ENCODE measurements at places on chromosomes 5 and 9.

- no peak for DNase-seq
These were observed 341.7 kb upstream of the TYRP1 start for GRCh38 chr9:12351293-12352044.

DNA sequence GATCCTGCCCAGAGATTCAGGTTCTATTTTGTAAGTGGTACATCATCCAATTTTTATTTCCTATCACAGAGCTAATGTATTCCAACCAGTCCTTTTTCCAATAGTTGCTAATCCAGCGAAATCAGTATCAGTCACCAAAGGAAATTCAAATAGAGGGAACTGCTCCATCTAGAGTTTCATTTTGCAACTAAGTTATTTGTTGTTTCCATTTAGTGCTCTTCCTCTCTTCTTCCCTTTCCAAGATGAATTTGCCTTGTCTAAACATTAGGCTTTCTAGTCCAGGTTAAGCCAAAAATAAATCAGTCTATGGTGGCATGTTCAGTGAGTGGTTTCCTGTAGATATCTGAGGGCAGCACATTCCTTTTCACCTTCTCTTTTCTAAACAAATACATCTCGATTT lies 79.8 kb upstream of the SPATA31D4 start:
- DNase-seq = no peak

- DNase-seq = no peak
These were observed 34.3 kb downstream of the GPR107 start for GRCh38 chr9:130088051-130088450.

- DNase-seq = no peak
These were observed 74.7 kb upstream of the SPIN1 start for GRCh38 chr9:88313364-88314220.

DNA sequence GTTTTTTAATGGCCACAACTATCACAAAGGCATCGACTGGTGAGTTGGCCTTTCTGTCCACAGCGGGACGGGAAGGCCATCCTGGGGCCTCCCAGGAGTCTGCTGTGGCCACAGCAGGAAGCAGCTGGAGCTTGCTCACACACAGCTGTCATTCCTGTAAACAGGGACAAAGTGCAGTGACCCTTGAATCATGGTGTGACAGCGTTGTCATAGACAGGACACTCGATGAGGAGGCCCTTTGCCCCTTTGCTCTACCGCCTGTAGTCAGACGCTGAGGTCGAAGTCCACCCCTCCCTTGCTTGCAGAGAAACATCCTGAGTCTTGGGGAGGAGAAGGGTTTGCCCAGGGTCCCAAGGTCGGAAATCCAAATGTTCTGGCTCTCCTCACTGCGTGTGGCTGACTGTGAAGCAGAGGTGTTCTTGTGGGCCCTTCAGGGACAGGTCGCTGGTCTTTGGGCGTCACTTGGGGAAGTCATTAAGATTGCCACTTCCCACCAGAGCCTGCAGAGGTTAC lies 35.1 kb downstream of the NDST1 start:
- DNase-seq = no peak

- no peak for DNase-seq
These were observed 75.9 kb upstream of the RASGRF2 start for GRCh38 chr5:80884086-80884813.

DNA sequence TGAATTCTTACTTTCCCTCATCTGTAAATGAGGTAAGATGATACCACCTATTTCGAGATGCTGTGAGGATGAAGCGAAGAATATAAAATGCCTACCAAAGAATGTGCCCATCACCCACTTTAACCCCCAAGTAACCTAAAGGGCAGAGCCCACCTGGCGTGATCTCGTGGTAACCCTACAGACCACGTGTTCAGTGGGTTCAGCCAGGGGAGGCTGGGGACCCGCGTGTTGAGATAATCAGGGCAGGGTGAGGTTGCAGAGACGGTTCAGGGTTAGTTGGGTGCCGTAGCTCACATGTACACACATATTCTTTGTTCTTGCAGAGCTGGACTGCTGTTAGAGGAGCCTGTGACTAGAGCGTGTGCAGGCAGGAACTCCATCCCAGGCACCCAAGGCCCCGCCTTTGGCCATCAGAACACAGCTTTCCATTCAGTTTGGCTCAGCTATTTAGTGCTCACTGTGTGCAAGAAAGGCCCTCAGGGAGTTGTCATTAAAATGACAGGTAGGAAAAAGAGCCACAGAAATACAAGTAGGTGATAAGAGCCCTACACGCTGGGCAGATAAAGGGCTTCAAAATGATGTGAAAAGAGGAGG lies 56.5 kb upstream of the HAND1 start:
- no peak for DNase-seq

GRCh38 chr9:114497236-114497635 lies 8.0 kb downstream of the WHRN start:
- DNase-seq = no peak

DNA sequence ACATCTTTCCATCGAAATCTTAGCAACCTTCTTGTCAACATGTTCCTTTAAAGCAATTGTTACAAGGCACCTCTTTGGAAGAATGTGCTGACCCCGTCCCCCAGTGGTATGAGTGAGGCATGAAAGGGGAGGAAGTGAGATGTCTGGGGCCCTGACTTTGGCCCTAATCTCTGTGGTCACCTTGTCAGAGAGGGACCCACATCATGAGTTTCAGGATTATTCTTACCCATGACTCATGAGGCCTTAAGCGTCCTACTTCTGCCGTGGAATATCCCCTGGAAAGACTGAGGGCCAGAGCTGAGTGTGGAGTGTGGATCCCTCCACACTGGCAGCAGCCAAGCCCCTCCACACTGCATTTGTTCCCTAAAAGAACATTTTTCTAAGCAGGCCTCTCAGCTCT lies 81.2 kb downstream of the FSTL4 start:
- no peak for DNase-seq

GRCh38 chr9:13919401-13919800 lies 394.5 kb downstream of the NFIB start:
- no peak for DNase-seq

DNA sequence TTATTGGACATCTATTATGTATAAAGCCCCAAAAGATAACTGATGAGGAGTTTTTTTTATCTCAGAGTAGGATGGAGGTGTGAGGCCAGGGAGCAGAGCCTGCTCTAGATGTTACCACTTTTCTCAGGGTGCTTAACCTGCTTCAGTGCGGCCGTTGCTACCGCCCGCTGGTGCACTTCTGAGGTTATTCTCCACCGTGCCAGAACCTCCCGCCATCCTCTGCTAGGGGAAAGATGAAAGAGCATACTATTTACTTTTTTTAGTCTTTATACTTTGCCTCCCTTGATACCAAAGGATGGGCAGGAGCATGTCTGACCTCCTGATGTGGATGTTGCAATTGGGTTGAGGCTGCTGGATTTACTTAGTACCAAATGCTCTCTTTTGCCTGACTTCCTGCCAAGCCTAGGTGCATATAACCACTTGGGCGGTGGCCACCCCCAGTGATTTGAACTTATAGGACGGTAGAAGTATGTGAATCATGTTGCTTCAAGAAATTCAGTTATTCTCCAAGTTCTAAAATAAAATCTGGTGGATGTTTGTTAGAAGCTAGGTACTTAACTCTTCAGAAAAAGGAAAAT lies 71.1 kb upstream of the HSPB3 start:
- no peak for DNase-seq

DNA sequence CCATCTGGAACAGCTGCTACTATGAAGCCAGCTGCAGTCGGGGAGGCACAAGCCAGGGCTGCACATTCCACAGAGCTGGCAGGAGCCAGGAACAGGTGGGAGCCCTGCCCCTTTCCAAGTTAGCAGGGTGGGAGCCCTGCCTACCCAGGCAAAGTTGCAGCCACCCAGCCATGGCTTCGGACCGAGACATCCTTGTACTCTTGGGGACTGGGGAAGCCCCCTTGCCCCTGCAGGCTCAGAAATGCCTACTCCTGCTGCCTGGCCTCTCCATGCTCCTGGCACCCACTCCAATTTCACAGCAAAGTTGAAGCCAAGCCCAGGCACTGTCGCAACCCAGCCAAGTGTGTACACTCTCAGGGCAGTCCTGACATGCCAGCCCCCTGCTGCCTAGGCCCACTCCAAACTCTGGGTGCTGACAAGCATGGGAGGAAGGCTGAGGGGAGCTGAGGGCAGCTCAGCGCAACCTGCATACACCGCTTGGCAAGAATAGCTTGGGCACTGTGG lies 165.1 kb downstream of the RNF180 start:
- no peak for DNase-seq

DNA sequence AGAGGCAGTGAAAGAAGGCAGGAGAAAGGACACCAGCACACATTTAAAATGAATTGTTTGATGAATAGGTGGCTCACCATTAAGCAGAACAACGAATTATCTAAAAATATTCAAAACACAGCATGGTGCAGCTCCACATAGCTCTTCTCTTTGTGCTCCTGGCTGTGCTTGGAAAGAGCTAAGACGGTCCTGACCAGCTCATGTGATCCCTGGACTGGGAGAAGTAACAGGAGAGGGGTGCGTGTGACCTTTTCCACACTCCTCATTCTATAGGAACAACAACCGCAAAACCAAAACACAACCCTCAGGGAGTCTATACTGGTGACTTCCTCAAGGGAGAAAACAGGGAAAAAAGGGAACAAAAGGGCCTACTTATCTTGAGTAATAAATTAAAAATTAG lies 140.5 kb downstream of the DIRAS2 start:
- DNase-seq = no peak

GRCh38 chr9:124654431-124654830 lies 116.7 kb downstream of the NR6A1 start:
- no peak for DNase-seq

DNA sequence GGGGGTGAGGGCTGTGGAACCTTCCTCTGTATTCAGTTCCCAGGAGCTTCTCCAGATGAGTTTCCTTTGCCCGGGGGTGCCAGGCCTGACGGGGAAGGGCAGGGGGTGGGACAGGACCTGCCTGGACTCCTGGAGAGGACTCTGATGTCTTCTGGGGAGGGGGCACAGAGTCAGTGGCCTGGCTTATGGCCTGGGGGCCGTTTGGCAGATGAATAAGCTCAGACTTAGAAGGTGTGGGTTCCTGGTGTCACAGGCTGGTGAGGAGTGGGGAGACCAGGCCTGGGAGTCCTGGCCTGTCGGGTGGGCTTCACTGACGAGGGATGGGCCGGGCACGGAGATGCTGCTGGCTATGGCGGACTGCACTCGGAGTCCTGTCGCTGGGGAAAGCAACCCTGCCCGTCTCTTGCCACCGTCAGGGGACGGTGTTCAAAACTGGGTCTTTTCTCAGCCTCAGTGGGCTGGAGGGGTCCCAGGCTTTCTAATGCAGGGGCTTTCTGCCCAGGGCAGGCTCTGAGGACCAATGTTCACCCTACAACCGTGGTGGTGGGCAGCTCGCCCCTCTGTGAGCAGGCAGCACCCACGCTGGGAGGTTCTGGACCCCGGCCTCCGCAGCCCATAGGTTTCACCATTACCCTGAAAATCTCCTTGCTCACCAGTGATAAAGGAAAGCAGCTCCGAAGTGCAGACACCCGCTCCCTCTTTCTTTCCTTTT lies 16.2 kb downstream of the COL5A1 start:
- no peak for DNase-seq

- DNase-seq = no peak
These were observed 87.0 kb downstream of the IARS1 start for GRCh38 chr9:92206488-92206887.

DNA sequence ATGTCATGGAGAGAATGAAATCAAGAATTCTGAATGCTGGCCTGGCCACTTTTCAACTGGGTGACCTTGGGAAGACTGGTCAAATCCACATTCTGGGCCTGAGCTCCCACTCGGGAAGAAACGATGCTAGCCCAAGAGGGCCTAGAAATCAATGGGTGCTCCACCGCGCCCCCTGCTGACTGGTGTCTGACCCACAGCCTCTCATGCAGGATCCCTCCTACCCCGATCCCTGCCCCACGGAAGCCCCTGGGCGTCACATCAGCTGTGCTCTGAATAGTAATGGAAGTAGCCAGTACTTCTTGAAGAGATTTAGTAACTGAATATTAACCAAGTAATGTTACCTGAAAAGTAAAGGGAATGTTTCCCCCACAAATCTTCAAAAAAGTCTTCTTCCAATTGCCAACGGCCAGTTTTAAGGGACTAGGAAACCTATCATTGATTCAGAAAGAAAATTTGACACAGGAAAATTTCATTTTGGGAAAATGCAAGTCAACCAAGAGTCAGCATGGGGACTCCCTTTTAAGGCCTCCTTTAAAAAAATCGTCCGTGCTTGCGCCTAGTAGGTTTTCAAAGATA lies 43.9 kb downstream of the CRB2 start:
- DNase-seq = no peak

GRCh38 chr9:128169492-128169891 lies 9.4 kb downstream of the BBLN start:
- no peak for DNase-seq

- no peak for DNase-seq
These were observed 391.1 kb upstream of the GRIA1 start for GRCh38 chr5:153099328-153099727.

DNA sequence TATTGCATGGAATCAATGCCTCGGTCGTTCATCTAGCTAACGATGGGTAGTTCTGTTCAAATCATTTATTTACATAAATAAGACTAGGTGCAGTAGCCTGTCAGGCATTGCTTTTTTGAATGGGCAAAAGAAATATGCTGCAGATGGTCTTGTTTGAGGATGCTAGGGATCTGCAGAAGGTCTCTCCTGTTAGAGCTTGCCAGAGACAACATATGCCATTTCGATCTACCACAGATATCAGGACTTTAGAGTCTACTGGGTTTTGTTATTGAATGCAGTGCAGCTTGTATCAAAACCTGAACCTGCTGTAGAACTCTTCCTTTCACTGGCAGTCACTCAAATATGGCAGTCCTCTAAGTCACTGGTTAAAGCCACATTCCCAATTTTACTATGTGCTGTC lies 381.1 kb upstream of the CDH10 start:
- no peak for DNase-seq

- no peak for DNase-seq
These were observed 309.6 kb downstream of the CWC27 start for GRCh38 chr5:65078331-65078730.

DNA sequence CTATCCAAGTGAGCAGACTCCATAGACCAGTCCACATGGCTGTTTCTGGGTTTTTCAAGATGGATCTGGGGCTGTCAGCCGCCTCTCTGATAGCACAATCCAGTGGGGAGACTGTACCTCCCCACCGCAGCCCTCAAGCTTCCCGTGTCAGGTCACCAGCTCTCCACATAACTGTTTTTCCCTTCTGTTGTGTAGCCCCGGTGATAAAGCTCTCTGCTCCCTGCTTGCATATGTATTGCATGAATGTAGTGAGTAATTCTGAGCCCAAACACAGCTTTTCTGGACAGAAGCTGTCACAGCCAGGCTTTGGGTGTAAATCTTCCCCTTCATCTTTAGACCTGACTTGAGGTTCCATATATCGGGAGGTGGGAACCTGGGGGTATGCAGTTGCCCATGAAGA lies 23.1 kb upstream of the CFAP157 start:
- no peak for DNase-seq

DNA sequence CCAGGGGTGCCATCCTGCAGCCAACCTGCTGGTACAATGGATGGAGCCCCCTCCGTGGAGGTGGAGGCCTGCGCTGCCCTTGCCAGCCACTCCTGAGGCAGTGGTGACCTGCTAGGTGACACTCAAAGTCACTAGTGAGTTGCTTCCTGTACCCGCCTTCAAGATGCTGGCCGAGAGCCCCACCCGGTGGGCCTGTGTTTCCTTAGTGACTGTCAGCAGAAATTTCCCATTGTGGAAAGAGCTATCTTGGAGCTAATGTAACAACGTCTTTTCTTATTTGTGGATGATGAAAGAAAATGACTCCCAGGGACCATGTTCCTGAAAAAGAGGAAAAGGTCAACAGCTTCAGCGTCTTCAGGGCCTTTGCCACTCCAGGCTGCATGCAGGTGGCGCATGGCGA lies 117.0 kb upstream of the BOD1 start:
- no peak for DNase-seq
